Hematopoietic multipotent progenitor cell treated with erythropoietin and hydrocortisone succinate and interleukin-3 and kit ligand, for 15 days (in vitro differentiated cells): ENCODE measurements at places on chromosomes 3 and 15.

DNA sequence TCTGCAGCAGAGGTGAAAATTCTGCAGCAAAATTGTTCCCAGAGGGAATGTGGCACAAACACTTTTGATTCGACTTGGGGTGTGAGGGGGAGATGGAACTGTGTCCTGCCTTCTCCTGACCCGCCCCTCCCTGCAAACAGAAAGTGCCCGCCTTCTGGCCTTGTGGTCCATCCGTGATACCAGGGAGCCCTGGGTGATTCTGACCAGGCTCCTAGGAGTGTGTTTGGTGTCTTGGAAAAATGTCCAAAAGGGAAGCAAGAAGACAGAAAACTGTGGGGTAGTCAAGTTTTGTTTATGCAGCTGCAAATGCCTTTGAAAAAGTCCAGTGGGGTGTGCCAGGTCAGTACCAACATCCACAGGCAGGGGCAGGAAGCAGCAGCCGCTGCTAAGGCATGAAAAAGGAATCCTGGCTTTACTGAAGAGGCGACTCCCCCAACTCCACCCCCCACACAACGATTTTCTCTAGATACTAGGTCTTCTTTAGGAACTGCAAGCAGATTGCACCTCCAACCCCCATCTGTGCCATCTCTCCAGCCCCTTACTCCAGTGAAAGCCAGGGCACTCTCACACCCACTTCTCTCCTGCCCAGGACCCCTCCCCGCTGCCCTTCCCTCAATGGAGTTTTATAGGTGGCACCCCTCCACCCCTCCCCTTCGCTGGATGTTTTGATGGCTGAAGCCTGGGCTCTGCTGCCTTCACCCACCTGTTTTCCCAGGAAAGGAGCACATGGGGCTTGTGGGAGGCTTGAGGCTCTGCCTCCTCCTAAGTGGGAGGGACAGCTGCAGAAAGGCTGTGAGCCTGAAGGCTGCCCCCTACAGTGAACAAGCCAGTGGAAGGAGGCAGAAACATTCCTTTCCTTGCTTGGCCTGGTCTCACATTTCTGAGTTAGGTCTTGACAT, 82.4 kb upstream of the HERC1 start:
- DNase-seq: no peak

- no peak for DNase-seq
These were observed 58.2 kb downstream of the RAB7A start for GRCh38 chr3:128784232-128784631.

GRCh38 chr3:126166009-126166408, 14.4 kb downstream of the ALDH1L1 start:
- no peak for DNase-seq

DNA sequence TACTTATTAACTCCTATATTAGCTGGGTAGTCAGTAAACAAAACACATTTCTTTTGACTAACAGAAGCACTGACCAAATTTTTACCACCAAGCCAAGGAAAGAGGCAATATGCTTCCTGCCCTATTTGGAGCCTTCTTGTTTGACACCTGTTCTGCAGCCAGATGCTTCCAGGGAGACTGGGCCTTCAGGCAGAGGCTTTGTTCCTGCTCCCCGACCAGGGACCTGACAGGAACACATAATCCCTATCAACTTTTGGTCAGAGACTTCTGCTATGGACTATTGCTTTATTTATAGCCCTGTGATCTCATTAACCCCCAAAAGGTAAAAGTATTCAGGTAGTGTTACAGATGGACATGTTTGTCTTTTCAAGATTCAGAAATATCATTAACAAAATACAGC, 541.3 kb downstream of the NTRK3 start:
- no peak for DNase-seq
